Stimulated activated CD8-positive, alpha-beta memory T cell treated with anti-CD3 and anti-CD28 coated beads, Interleukin-7, amount 100 ng/mL, for 4 hours (primary cell): ENCODE measurements at places on chromosomes 6 and 20.

DNA sequence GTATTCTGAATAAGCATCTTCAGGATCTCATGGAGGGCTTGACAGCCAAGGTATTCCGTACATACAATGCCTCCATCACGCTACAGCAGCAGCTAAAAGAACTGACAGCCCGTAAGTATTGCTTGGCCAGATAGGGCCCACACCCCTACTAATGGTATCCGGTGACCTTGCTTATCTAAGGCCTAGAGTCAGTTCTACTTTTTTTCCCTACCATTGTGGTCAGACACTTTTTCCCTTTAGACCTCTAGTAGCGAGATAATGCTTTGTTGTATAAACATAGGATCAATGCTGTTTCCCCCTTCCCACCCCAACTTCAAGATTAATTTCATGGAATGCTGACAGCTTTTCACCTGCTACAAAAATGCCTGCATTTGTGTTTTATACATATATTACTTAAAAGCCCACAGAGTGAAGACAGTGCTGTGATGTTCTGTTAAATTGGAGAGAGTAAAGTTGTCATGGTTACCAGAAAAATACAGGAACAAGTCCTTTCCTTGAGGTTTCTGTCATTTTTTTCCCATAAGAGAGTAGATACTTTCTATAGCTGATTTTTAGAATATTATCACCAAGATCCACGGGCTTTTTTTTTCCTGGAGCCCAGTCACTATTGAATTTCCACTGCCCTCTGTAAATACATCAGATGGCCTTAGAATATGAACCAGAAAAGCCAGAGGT is 20.9 kb upstream of the PLCG1 start:
- no peak for DNase-seq

DNA sequence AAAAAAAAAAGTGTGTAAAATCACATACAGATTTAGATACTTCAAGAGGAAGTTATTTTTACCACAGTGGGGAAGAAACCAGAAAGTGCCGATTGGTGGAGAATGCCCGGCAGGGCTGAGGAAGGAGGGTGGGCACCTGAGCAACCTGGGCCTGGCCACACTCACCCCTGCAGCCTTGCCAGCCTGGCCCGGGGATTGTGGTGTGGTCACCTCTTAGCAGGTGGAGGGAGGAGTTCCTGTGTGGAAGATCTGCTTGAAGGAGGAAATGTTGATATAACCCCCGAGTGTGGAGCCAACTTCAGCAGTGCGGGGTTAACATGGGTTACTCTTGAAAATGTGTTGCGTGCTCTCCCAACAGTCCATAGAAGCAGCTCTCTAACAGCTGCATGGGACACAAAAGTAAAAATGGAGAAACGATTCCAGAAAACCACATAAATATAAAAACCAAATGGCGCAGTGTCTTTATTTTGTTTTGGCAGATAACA is 14.7 kb downstream of the UST start:
- DNase-seq = no peak

- DNase-seq = no peak
These were observed 30.6 kb downstream of the ADGRF4 start for GRCh38 chr6:47729019-47729418.

- no peak for DNase-seq
These were observed 2.4 kb upstream of the EIF6 start for GRCh38 chr20:35286899-35287508.

DNA sequence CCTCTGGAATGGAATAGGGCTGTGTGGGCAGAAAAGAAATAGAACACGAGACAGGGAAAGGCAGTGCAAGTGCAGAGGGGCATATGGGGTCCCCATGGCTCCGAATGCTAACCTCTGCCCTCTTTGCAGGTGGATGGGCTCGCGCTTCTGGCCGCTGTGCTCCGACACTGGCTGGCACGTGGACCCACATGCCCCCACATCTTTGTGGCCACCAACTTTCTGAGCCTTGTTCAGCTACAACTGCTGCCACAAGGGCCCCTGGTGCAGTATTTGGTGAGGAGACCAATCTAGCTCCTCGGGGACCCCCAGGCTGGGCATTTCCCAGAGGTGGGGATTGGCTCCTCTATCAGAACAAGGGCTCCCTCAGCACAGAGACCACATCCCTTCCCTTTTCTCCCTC is 1.1 kb upstream of the SAPCD1 start:
- DNase-seq = no peak

- no peak for DNase-seq
These were observed 42.9 kb downstream of the POU3F2 start for GRCh38 chr6:98877250-98877649.

- DNase-seq = no peak
These were observed 256.3 kb downstream of the ERMARD start for GRCh38 chr6:170007468-170008293.

- DNase-seq = no peak
These were observed 49.4 kb downstream of the TMC2 start for GRCh38 chr20:2585811-2586210.

DNA sequence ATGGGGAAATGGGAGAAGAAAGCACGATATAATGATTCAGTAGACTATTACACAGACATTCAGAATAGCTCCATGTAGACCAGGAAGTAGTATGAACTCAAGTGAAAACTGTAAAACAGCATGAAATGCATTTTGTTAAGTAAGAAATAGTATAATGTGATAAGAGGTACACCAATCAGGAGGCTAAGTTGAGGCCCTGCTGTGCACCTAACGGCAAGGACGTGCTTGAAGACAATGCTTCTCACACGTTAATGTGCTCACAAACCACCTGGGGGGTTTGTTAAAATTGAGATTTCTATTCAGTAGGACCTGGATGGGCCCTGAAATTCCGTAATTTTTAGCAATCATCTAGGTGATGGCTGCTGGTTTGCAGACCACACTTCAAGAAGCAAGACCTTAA is 178.9 kb upstream of the SULF2 start:
- no peak for DNase-seq

GRCh38 chr6:75952128-75952527 is 120.3 kb downstream of the IMPG1 start:
- no peak for DNase-seq

- DNase-seq = no peak
These were observed 62.0 kb upstream of the BMP5 start for GRCh38 chr6:55937261-55937947.

- DNase-seq = no peak
These were observed 33.5 kb upstream of the DLGAP4 start for GRCh38 chr20:36272547-36273220.

- DNase-seq = no peak
These were observed 15.1 kb upstream of the ZSCAN9 start for GRCh38 chr6:28209753-28210535.

DNA sequence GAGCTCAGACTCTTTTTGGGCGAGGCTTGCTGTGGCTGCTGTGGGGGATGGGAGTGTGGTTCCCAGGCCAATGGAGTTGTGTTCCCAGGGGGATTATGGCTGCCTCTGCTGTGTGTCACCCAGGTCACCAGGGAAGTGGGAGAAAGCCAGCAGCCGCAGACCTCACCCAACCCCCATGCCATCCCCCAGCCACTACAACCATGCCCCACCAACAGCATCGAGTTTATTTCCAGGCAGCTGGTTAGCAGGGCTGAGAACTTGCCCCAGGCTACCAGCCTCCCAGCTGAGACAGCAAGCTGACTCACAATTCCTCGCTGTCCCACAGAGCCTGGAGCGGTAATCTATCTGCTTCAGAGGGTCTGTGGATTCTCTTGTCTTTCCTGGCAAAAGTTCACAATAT is 331.7 kb downstream of the FRK start:
- no peak for DNase-seq

GRCh38 chr6:107532706-107533105 is 42.8 kb downstream of the SOBP start:
- DNase-seq = no peak

DNA sequence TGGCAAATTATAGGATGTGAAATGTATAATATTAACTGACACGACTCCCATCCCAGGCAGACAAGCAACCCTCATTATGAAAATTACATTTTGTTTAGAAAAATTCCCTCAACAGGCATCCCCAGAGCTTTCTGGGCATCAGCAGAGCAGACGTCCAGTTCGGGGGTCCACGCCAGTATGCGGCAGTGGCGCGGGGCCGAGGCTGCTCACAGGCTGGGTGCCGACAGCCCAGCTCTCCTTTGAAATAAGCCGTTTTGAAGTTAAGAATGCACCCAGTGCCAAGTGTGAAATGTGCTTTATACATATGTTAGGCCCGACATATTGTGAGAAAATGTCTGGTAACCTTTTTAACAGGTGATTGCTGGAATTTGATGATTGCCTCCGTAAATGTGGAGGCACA is 50.4 kb downstream of the RPP40 start:
- no peak for DNase-seq

DNA sequence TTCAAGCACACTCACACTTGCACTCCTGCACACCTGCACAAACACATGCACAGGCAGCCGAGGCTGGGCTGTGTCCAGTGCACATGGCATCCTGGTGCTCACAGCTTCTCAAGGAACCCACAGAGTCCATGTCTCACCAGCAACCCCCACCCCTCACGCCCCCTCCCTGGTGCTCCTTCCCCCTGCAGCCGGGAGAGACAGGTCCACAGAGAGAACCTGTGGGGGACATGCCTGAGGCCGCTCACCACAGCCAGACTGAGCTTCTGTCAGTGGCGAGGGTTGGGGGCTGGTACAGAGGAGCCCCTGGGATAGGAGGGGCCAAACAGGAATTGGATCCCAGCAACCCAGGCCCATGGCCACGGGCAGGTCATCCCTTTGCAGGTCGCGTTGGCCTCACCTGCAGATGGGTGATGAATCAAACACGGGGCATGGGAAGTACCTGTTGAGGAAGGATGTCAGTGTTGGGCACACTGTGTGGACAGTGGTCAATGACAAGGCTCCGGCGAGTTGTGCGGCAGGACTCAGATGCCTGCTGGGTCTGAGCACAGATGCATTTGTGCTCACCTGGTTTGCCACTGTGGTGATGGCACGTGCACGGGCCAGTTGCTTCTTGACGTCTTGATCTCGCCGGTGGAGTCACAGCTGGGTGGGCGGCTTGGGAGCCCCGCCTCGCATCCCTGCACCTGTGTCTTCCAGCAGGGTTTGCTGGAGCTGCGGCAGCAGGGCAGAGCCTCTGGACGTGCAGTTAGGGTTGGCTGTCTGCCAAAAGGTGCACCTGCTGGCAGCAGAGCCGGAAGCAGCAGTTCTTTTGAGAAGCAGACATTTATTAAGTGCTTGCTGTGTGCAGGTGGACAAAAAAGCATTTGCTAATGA is 113.0 kb downstream of the ERMARD start:
- no peak for DNase-seq

DNA sequence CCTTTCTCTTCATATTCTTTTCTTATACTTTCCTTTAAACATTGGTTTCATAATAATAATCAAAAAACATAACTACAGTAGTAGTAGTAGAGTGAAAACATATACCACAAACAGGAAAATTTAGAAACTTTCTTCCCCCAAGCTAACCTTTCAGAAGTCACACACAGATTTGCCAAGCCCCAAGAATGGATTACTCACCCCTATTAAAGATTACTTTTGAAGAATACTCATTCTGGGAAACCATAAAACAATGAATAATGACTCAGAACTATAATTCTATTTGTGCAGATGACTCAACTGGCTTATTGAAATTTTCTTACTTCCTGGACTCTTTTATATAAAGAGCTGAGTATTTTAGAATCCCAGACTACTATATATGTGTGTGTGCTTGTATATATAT is 119.4 kb upstream of the GJE1 start:
- no peak for DNase-seq

DNA sequence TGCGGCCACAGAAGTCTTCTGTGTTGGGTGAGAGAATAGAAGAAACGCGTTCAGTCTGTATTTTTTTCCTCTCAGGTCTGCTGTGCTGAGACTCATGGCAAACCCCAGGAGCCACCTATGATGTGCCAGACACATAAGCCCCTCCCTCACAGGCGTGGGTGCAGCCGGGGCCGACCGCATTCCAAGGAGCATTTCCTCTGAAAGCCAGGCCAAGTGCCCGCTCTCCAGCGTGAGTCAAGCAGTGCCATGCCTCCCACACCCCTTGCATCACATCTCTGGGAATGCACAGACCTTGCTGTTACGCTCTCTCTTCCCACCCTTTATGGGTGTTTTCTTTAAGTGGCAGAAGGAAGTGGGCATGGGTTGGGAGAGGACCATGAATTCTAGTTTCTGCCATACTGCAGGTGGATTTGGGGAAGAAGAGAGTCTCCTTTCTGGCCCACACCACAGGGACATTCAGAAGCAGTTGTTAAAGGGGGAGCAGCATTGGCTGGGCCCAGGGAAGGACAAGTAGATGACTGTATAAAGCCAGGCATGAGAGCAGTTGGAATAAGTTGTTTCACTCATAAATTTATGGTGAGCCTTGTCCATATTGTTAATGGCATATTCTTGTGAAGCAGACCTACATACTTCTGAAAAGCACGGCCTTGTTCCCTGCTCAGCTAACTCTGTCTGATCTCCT is 37.1 kb upstream of the TFAP2A start:
- no peak for DNase-seq

GRCh38 chr6:80771941-80772340 is 665.5 kb downstream of the BCKDHB start:
- no peak for DNase-seq

GRCh38 chr6:74857157-74857556 is 348.7 kb downstream of the COL12A1 start:
- DNase-seq = no peak
